AG09319 (cell line): ENCODE measurements at places on chromosomes 5 and 9.

DNA sequence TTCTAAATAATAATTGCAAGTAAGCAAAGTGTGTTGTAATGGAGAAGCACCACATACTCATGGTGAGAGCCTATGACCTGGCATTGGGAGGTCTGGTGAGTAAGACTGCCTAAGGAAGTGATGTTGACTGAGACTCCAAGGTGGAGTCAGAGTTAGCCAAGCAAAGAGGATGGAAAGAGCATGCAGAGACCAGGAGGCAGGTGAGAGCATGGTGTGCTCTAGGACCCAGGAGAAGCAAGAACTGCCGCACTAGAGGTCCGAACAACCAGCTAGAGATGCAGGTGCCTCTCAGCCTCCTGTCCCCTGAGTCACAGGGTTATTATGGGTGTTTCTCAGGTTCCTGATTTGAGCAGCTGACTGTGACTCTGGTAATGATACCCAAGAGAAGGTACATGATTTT is 27.3 kb downstream of the ANP32B start:
- no peak for DNase-seq

- DNase-seq = no peak
Measured at GRCh38 chr9:129391221-129391661, 213.2 kb upstream of the IER5L start.

- no peak for DNase-seq
Measured at GRCh38 chr5:116730185-116730584, 155.6 kb upstream of the SEMA6A start.

DNA sequence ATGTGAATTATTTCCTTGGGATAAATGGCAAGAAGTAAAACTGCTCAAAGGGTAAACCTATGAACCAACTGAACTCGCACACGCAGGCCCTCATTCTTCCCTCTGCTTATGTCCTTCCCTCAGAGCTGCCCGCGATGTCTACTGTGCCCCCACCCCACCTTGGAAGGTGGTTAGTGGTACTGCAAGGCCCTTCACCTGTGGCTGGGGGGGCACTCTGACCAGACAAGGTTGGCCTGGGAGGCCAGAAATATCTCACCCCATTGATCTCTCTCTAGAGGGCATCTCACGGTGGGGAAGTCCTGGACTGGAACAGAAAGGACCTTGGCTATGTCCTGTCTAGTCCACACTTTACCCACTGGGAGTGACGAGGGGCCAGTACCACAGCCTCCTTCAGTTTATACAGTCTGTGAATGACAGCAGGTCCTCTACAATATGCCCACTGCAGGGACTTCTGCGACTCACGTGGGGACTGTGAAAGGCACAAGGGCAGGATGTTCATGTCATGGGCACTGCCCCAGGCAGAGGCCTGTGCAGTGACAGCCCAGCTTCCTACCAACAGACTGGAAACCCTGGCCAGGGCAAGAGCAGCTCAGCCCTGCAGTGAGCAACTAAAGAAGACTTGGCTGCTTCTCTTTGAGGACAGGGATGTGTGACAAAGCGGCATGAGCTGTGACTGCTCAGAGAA is 56.8 kb upstream of the SYNPO start:
- DNase-seq = no peak

GRCh38 chr9:19023078-19023477 is 9.9 kb downstream of the SAXO1 start:
- DNase-seq = no peak

DNA sequence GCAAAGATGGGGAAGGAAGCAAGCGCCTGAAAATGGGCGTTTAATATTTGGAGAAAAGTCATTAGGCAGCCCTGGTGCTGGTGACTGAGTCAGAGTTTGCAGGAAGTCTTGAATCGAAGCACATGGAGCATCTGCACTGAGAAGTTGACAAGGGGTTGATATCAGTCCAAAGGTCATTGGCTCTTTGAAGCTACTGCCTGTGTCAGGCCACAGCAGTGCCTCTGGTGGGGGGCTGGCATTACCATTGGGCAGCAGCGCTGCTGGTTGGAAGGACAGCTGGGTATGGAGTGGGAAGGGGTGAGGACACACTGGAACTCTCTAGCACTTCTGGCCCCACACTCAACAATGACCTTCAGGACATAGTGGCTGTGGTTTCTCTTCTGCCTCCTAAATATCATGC is 150.4 kb upstream of the ERCC6L2 start:
- DNase-seq = no peak

- DNase-seq = no peak
Measured at GRCh38 chr5:178361657-178362445, 129.2 kb upstream of the PHYKPL start.

DNA sequence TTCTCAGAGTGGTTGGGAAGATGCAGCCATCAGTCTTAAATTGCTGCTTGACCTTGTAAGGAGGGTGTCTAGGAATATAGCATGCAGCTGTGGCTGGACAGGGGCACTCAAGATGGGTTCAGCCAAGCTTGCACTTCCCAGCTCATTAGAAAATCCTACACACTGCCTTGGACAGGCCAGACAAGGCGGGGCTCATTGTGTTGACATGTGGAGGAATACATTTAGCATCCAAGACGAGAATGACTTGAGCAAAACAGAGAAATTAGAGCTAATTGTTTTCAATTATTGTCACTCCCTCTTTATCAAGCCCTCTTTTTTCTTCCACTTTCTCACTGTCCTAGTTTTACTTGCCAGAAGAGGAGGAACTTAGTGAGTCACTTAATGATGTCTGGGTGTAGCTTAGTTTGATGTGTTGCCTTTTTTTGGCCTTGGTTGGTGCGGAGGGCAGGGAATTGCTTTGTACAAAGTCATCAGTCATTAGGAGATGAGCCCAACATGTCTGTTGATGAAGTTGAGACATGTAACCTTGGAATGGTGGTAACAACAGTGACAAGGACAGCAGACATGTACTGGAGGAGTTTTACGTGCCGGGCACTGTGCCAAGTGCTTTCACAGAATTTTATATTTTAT is 1219.3 kb upstream of the WWC1 start:
- DNase-seq = no peak

GRCh38 chr9:69140123-69140735 is 33.8 kb upstream of the TJP2 start:
- no peak for DNase-seq

DNA sequence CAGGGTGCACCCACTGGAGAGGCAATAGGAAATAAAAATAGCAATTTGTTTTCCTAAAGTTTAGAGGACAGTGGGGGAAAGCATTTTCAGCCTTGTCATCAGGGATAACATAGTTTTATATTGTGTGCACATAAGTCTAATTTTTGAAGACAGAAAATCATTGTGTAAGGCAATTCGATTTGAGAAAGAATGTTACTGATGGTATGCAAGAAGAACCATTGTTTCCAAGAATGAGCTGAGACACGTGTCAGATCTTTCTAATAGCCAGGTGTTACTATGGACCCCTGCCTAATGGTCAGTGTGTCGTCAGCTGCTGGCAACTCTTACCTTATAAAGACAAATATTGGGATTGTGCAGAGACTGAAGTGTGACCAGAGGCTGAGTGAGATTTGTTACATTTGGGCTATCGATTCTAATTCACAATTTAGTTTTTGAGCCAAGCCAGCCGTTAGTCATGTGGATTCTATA is 67.1 kb upstream of the PPP2R2B start:
- no peak for DNase-seq

- no peak for DNase-seq
Measured at GRCh38 chr5:79547982-79548381, 34.0 kb upstream of the HOMER1 start.
